ENCODE measurements at places on chromosomes 5 and 9.

GRCh38 chr5:116274251-116274650 is 189.4 kb downstream of the COMMD10 start:
- DNase-seq, result no peak

GRCh38 chr9:35627575-35627974 is 9.4 kb upstream of the CD72 start:
- DNase-seq, result no peak

- DNase-seq, result no peak
Measured at GRCh38 chr5:88674356-88675167, 208.4 kb downstream of the MEF2C start.

- no peak for DNase-seq
Measured at GRCh38 chr5:14281746-14282181, 138.6 kb downstream of the TRIO start.

Data from CD4-positive, alpha-beta T cell treated with Interleukin-2 at 100 ng/mL for 4 hours (primary cell).